ENCODE measurements at places on chromosomes 5 and 9. TPM values are rescaled to one million over a fixed set of nuclear protein-coding genes. Genes with fewer than 3 reads are reported as not detected.

SPINK6 gene
- not detected for total RNA-seq

DNA sequence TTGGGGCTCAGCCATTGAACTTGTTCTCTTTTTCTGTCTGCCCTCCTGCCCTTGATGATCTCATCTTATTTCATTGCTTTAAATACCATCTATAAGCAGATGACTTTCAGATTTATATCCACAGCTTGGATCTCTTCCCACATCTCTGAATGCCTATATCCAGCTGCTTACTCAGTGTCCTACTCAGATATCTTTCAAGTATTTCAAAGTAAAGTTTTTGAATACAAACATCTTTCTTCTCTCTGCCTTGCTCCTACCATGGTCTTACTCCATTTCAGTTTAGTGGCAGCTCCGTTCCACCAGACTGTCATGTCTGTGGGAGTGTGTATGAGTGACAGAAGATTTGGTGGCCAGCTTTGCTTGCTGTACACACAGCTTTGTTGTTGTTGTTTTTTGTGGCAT, 59.7 kb downstream of the ERBIN start:
- peak; percentile 77 for DNase-seq

NR5A1 gene
- not detected for total RNA-seq

NIM1K gene
- total RNA-seq, result 0.43 TPM

CXCL14 gene
- not detected for total RNA-seq

- peak; percentile 61 for DNase-seq
These were observed 179.7 kb upstream of the ANKRD55 start for GRCh38 chr5:56412601-56413379.

DNA sequence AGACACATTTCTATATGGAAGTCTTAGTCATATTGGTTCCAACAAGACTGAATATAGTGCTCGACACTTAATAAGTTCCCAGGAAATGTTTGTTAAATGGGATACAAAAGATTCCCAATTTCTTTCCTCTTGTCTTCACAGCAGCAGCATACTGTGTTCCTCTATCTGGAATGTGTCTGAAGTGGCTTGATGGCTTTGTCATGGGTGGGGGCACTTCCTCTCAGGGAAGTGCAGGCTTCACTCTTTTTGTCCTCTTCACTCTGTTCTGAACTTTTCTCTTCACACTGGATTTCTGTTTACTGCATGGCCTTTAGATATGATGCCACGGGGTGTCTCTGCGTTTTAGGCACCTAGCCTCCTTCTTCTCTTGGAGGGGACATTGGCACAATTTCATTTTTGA, 127.7 kb upstream of the C9orf72 start:
- no peak for DNase-seq

PRDM9 gene
- total RNA-seq, result not detected

FOXD4L3 gene
- not detected for total RNA-seq

- no peak for DNase-seq
These were observed 18.5 kb downstream of the TMEM245 start for GRCh38 chr9:109101202-109101595.

- no peak for DNase-seq
These were observed 98.2 kb downstream of the GHR start for GRCh38 chr5:42521406-42521805.

SPINK9 gene
- total RNA-seq, result not detected

TEX48 gene
- total RNA-seq, result not detected

NR2F1 gene
- total RNA-seq, result 68.3 TPM

Data from fibroblast of villous mesenchyme (primary cell).